Stimulated activated CD8-positive, alpha-beta memory T cell treated with anti-CD3 and anti-CD28 coated beads, Interleukin-12 subunit alpha, Interleukin-12 subunit beta, amount 100 ng/mL, for 1 hour (primary cell): ENCODE measurements at places on chromosomes 5 and 9.

GRCh38 chr5:172941067-172941516 lies 18.1 kb upstream of the RPL26L1 start:
- no peak for DNase-seq

- no peak for DNase-seq
Observed at GRCh38 chr9:108180541-108180940, 675.2 kb downstream of the ACTL7B start.

- no peak for DNase-seq
Observed at GRCh38 chr5:84131372-84131771, 253.3 kb downstream of the EDIL3 start.

GRCh38 chr5:16957304-16958196 lies 21.5 kb upstream of the MYO10 start:
- no peak for DNase-seq

DNA sequence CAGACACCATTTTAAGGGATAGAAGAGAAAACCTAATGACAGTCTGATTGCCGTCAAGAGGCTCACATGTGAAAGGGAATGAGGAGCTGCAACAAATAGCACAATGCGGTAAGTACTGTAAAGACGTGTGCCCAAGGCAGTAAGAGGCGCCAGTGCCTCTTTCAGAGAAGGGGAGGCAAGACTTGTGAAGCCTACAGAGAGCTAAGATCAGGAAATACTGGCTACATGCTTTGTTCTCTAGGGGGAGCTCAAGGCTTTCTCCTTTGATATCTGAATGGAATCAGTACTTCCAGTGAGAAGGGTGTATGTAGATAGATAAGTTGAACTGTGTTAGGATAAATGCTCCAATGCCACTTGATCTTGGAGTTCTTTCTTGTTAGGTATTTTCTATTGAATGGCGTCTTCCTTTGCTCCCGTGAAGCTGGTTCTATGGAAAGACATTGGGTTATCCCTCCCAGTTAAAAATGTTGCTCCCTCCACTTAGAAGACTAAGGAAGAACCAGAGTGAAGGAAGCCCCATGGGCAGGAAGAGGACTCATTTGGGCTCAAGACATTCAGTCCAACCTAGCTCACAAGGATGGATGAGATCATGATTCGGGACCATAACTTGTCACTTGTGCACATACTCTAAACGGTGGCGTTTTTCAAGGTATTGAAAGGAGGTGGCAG lies 23.5 kb upstream of the ALDOB start:
- DNase-seq = no peak

- DNase-seq = no peak
Observed at GRCh38 chr5:137627706-137628105, 108.2 kb downstream of the KLHL3 start.

DNA sequence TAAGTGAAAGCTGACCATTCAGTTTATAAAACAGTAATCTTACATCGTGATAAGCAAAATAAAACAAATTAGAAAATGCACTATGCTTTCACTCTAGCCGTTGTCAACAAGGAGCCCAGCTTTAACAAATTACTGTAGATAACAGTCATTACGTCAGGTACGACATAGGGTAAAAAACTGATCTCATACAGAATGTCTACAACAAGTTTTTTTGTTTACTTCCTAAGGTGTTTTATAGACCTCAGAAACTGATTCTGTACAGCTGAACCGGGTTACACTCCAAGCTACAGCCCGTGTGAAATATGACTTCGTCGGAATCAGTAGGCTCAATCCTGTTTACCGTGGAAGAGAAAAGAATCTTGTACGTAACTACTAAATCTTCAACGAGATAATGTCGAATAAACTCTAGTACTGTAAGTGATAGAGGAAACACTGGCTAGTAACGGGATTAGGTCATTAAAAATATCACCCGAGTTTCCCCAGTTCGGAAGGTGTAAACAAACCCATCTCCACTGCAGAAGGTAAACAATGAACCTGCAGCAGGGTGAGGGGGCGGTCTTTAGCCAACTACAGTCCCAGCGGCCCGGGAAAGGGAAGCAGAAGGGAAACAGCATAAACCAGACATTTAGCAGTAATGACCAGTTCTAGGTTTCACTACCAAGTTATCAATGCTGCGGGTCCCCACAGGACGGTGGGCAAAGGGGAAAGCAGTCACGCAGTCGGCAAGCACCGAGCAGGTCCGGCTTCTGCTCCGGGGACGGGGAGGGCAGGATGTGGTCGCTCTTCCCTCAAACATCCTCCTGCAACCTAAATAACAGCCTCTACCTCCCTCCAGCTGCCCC lies 1.1 kb downstream of the RICTOR start:
- DNase-seq = peak; percentile 11

DNA sequence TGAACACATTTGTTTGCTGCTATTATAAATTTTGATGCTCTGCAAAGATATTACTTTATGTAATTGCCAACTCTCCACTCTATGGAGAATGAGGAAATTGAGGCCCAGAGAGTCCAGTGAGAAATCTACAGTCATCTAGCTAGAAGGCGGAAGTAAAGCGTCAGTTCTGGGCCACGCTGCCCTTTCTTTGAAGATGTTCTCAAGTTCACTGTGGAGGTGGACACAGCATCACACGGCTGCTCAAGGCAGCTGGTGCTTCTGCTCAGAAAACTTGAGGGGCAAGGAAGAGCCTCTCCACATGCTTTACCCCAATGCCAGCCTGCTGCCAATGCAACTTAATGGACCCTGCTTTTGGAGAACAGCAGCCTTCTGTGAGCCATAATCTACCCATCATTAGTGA lies 96.3 kb downstream of the TTLL11 start:
- no peak for DNase-seq

- no peak for DNase-seq
Observed at GRCh38 chr5:1083823-1084605, 27.8 kb downstream of the SLC12A7 start.

GRCh38 chr9:125841444-125841843 lies 94.3 kb downstream of the PBX3 start:
- DNase-seq = no peak

GRCh38 chr5:61467766-61468482 lies 135.9 kb downstream of the ZSWIM6 start:
- no peak for DNase-seq

GRCh38 chr9:27276193-27277030 lies 20.5 kb downstream of the EQTN start:
- DNase-seq = no peak

DNA sequence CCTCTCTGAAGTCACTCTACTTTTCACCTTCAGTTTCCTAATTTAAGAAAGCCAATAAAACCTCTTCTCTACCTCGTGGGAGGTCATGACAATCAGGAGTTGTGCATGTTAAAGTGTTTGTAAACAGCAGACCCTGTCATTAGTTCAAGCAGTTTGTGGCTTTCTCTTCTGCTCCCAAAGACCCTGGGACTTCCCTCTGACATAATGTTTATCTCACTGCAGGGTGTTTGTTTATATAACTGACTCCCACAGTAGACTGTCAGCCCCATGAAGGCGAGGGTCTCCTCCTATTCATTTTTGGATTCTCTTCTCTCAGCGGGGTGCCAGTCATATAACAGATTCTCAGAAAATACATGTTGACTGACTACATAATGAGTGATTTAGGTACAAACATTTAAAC lies 360.0 kb upstream of the ZNF462 start:
- DNase-seq = no peak

- no peak for DNase-seq
Observed at GRCh38 chr9:16282216-16282615, 588.3 kb downstream of the BNC2 start.

DNA sequence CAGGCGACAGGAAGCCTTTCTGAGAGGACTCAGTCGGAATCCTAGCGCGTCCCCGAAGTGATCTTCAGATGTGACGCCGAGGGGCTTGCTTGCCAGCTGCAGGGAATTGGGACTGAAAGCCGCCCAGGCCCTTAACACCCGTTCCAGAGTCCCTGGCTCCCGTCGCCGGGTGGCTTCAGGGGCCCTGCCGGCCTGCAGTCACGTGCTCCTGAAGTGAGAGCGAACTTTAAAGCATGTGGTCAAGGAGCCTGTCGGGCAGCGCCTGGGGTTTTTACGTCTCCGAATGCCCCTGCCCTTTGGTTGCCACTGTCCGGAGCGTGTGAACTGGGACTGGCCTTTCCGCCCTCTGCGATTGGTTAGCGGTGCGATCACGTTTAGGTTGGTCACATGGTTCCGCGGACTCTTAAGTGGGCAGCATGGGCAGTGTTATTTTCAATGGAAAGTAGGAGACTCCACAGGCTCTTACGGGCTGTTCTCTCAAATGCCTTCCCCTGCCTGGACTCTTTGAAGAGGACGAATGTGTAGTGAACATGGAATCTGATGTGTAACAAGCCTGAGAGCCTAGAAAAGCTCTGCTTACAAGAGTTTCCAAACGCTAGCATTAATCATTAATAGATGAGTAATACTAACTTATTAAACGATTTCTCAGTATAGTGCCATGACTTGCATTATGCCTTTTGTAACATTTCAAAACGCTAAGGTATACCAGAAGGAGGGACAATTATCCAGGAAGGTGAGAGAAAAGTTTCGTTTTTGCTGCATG lies 1.9 kb downstream of the VLDLR start:
- no peak for DNase-seq

GRCh38 chr9:33143241-33143661 lies 23.9 kb downstream of the B4GALT1 start:
- DNase-seq = no peak

GRCh38 chr9:134895097-134895496 lies 14.5 kb downstream of the FCN2 start:
- DNase-seq = no peak

DNA sequence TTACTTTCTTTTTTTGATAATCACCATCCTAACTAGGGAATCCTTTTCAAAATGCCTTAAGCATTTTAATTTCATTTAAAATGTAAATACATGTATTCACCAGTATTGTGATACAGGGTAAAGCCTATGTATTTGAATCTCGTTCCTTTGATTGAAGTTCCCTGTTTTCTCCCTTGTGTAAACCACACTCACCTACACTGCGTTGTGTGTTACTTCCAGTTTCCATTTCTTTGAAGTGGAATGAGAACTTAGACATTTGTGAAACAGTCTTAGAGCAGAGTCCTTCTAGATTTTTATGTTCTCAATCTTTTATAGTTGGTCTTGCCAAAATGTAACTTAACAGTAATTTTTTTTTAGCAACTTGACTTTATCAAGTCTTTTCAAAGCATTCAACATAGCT lies 101.4 kb downstream of the ZNF462 start:
- DNase-seq = no peak

DNA sequence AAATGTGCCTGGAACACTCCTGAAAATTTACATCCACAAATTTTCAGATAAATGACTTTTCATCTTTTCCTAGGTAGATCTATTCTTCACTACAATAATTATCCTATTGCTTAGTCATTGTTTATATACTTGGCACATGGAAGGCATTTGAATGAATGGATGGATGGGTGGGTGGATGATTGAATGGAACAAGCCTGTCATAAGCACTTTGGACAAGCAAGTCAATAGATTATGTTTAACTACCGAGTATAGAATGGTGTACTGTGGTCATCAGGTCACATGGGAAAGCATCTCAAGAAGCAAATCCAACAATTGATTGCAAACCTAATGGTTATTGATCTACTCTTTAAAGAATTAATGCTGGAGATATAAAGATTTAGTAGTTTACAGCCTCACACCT lies 114.4 kb upstream of the DMRTA1 start:
- DNase-seq = no peak

GRCh38 chr5:1182633-1183423 lies 18.6 kb upstream of the SLC6A19 start:
- no peak for DNase-seq

DNA sequence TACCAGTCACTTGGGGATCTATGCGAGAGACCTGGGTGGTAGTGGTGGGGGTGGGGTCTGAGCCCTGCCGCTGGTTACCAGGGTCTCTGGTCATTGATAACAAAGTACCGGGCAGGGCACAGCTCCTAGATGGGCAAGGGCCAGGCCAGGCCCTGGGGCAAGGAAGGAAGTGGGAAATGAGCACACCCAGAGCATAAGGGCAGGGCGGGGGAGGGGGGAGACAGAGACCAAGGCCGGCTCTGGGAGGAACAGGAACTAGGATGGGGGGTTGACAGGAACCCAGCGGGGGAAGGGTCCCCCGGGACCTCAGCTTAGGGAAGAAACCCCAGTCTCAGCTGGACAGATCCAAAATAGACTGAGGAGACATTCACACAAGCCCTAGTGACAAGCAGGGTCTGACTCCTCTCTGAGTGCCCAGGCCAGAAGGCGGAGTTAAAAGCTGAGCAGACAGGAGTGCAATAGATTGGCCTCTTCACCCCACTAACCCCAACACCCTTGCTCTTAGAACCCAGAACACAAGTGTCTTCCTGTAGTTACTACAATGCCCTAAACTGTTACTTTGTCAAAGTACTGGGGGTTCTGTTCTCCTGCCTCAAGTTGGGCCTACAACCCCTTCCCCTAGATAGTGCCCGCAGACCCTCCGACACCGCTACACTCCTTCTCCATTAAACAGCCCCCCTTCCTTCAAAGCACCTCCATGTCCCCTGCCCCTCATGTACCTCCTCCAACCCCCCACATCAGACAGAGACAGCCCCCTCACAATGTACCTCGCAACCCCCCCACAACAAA lies 628 bp downstream of the ATOSB start:
- no peak for DNase-seq

DNA sequence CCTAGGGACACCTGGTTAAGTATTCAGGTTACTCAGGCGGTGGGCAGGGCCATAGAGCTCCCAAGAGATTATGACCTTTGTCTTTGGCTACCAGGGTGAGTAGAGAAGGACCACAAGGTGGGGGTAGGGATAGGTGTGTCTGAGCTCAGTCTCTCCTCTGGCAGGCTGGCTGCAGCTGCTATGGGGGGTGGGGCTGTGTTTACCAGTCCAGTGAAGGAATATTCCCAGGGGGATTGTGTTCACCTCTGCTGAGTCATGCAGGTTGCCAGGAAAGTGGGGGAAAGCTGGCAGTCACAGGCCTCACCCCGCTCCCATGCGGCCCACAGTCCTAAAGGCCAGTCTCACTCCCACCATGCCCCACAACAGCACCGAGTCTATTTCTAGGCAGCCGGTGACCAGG lies 53.6 kb upstream of the POU5F2 start:
- DNase-seq = no peak

GRCh38 chr9:130707225-130707976 lies 13.8 kb downstream of the EXOSC2 start:
- DNase-seq = peak; percentile 67

- no peak for DNase-seq
Observed at GRCh38 chr5:67077296-67077695, 119.3 kb downstream of the CD180 start.

- no peak for DNase-seq
Observed at GRCh38 chr9:119761812-119762211, 392.6 kb upstream of the BRINP1 start.

- DNase-seq = no peak
Observed at GRCh38 chr9:126386088-126386487, 59.5 kb downstream of the MVB12B start.

- no peak for DNase-seq
Observed at GRCh38 chr5:151077967-151078366, 2.9 kb downstream of the TNIP1 start.

- DNase-seq = no peak
Observed at GRCh38 chr5:136114414-136115125, 18.1 kb upstream of the SMAD5 start.

DNA sequence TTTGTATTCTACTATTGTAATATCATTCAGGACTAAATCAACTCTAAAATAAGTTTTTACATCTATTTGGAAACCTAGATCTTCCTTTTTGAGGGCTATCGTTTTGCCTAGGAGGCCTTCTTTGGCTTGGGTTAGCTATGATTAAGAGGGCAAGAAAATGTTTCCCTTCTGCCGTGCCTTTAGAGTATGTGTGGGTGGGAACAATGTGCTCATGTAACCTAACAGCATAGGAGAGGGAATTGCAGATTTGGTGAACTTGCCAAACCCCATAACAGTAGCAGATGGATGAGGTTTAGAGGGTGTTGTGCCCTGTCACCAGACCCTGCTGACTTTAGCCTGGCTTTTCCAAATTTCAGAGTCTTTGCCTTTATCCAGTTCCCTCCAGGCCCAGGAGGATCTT lies 339.0 kb downstream of the ADGRV1 start:
- DNase-seq = no peak
